ENCODE measurements at places on chromosomes 2 and 18.

GRCh38 chr18:47513614-47514013, 262.2 kb upstream of the SKOR2 start:
- DNase-seq = no peak

DNA sequence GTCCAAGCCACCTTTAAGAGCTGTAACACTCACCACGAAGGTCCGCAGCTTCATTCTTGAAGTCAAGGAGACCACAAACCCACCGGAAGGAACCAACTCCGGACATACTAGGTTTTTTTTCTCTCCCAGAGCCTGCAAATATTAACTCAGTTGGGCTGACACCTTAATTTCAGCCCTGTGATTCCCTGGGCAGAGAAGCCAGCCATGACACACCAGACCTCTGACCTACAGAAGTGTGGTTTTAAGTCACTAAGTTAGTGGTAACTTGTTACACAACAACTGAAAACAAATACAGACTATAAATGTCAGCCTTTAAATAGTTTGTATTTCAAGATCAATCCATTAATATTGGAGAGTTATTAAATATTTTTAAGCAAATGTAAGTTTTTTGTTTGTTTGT, 855.1 kb downstream of the TMEM182 start:
- no peak for DNase-seq

DNA sequence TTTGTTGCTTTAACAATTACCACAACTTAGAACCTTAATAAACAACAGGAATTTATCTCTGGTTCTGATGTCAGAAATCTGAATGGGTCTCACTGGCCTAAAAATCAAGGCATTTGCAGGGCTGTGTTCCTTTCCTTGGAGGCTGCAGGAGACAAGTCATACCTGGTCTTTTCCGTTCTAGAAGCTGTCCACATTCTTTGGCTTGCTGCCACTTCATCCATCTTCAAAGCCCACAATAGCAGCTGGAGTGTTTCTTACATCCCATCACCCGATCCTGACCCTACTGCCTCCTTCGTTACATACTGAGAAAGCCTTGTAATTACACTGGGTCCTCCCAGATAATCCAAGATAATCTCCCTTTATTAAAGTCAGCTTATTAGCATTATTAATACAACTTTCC, 18.1 kb downstream of the NETO1 start:
- DNase-seq = no peak

- DNase-seq = no peak
Observed at GRCh38 chr18:48821251-48821590, 129.5 kb downstream of the SMAD7 start.

GRCh38 chr2:5938566-5938896, 246.3 kb downstream of the SOX11 start:
- DNase-seq = no peak

GRCh38 chr2:95056044-95056443, 30.5 kb downstream of the MAL start:
- no peak for DNase-seq

GRCh38 chr2:125471963-125472362, 1184.0 kb upstream of the GYPC start:
- no peak for DNase-seq

DNA sequence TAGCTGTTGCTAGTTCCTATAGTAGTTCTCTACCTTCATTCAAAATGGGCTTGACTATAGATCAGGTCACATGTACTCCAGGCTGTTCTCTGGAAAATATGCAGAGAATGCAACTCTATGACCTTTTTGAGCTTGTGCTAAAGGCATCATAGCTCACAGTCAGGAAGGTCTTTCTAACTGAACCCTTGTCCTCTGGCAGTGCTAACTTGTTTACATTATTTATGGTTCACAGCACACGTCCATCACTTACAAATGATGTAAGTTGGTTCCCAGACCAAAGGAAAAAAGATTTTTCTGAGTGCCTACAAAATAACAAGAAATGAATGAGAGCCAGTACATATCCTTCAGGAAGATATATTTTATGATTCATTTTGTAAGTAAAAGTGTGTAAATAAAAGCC, 236.1 kb downstream of the GCA start:
- no peak for DNase-seq

GRCh38 chr2:219496825-219497494, 1.7 kb upstream of the GMPPA start:
- DNase-seq = no peak

DNA sequence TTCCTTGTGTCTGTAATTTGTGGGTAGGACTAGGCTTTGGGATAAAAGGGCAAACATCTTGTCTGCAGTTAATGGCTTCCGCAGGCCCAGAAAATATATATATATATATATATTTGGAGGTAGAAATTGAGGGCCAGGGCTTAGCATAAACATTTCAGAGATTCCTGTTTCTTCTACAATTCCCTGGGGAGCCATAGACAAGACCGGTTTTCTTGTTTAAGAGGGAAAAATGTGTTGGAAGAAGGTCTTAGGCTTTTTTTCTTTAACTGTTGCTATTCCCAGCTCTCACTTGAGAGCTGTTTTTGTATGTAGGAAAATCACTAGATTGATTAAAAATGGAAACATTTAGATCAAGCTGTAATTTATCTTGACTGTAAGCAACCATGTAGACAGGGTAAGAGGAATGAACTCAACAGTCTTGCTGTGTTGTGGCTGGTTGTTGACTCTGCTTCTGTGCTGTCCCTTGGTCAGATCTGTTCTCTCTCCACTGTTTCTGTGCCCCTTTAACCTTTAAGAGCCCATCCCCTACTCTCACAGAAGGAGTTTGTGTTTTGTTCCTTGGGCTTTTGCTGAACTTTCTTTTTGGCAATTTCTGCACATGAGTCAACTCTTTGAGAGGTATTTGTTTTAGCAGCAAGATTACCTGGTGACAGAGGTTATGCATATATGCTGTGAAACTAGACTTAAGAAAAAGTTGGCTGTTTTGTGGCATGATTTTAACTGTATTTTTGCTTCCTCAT, 58.3 kb downstream of the EFEMP1 start:
- no peak for DNase-seq

DNA sequence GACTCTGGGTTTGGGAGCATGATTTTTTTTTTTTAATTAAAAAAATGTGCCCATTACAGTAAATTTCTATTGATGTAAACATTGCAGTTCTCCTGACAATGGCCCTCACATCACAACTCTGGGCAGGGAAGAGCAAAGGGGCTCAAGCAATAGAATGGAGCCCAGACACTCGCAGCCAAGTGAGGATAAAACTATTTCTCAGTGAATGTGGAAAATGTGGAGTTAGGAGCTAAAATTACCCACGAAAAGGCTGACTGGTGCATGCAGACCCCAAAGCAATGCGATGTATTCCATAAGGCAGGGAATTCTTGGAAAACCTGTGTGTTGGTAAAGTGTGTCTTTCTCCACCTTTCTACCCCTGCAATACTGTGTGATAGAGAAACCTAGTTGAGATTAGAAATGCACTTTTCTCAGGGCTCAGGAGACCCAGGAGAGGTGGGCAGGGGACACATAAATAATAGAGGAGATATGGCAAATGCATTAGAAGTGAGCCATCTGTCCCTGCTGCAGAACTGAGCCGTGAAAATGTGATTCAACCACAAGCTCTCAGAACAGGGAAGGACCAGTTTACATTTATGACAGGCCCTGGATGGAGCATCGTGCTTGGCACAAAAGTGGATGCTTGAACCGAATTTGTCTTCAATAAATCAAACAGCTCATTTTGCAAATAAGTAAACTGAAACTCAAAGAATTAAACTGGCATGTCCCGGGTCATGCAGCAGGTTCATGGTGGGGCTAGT, 100.1 kb downstream of the MYCN start:
- no peak for DNase-seq

- no peak for DNase-seq
Observed at GRCh38 chr2:129909651-129910418, 69.6 kb upstream of the RAB6C start.

- peak; percentile 39 for DNase-seq
Observed at GRCh38 chr2:117470311-117471095, 344.0 kb upstream of the DDX18 start.

DNA sequence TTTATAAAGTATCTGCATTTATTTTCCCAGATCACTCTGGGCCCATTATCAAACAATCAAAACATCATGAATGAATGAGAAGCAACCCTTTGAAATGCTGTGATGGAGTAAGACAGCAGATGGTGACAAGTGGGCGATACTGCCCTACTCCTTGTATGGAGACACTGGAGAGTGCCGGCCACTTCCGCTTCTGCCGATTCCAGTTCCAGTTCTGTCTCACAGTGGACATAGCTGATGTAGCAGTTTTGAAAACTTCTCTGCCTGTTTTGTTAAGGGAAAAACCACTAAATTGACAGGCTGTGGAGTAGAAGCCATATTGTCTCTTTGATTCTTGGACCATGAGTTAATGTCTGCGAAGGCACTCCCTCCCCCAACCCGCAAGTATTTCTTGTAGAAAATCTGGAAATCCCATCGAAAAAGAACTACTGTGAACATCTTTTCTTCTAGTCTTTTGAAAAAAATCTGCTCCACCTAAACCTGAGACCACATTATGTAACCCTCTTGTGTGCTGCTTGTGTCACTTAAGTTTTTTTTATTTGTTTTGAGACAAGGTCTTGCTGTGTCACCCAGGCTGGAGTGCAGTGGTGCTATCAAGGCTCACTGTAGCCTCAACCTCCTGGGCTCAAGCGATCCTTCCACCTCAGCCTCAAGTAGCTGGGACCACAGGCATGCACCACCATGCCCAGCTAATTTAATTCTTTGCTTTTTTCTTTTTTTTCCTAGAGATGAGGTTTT, 133.5 kb downstream of the TANC1 start:
- DNase-seq = no peak

GRCh38 chr2:100200985-100201384, 58.6 kb upstream of the AFF3 start:
- DNase-seq = no peak

GRCh38 chr2:124837496-124837895, 812.4 kb downstream of the CNTNAP5 start:
- DNase-seq = no peak

DNA sequence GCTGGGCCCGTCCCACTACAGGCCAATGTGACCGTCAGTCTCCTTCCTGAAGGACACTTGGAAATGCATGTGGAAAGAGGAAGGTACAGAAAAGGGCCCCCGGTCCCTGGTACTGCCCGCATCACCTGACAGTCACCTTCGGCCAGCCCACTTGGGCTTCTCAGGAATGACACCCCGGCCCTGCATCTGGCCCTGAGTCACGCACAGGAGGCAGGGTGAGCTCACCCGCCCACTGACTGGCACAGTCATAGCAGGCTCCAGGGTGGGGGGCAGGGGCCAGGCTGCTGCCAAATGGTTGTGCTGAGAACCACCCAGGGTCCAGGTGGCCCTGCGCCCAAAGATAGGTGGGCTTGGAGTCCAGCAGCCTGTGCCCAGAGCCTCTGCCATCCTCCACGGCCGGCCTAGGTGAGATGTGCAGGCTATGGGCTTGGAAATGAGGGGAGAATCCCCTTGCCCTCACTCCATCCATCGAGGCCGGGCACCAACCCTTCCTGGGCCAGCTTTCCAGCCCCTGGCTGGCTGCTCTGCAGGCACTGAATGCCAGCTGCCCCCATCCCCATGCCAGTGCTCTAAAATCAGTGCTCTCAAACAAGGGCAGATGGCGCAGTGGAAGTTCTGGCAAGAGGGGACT, 14.1 kb downstream of the EMX1 start:
- no peak for DNase-seq

GRCh38 chr2:187614756-187615155, 60.5 kb upstream of the TFPI start:
- DNase-seq = no peak

- DNase-seq = no peak
Observed at GRCh38 chr18:9150121-9150520, 13.5 kb downstream of the ANKRD12 start.

- DNase-seq = no peak
Observed at GRCh38 chr2:74865770-74866674, 32.1 kb downstream of the HK2 start.

DNA sequence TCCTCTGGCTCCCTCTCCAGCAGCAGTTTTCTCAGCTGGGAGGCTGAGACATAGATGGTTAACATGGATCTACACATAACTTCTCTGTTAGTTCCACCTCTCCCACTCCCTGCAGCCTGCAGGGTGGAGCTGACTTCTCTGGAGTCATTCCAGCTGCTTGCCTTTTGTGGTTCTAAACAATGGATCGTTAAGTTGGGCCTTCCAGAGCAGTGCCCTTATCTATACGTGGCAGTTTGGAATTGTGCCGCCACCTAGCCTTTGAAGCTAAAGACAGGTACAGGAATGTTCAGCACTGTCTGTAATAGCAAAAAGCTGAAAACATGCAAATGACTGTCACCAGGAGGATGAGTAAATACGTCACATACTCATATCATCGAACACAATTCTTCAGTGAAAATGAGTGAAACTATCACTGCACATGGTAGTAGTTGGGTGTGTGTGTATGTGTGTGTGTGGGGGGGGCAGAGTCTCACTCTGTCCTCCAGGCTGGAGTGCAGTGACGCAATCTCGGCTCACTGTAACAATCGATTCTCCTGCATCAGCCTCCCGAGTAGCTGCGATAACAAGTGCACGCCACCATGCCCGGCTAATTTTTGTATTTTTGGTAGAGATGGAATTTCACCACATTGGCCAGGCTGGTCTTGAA, 50.3 kb downstream of the SH2D6 start:
- no peak for DNase-seq

DNA sequence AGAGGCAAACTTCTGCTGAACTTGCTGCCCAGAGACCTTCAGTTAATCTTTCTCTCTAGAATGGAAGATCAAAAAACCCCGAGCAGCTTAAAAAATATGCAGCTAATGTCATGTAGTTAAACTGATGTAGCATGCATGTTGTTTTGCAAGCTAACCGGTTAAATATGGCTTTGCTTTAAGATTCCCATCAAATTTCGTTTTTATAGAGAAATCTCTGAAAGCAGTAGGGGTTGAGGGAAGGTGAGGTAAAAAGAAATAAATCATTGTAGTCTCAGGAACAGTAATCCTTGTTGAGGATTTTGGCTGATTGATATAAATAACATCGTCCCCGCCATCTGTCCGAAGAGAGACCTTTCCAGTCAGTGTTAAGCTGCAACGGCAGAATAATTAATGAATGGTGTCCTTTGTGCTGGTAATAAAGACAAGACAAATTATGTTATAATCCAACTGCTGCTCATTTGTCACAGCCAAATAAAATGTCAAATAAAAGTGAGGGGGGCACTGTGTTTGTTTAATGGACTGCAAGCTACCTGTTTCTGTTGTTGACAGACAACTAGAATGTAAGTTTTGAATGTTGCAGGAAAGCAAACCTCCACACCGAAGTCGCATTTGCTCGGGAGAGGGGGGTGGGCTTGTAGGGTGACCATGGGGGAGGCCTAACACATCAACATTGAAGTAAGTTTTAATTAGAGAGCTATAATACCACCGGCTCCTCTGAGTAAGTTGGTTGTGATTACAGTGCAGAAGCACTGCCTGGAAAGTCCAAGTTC, 555.5 kb downstream of the ARHGAP15 start:
- no peak for DNase-seq

GRCh38 chr2:236915186-236915585, 170.5 kb upstream of the COPS8 start:
- DNase-seq = no peak

- no peak for DNase-seq
Observed at GRCh38 chr2:185137700-185138099, 539.4 kb downstream of the ZNF804A start.

DNA sequence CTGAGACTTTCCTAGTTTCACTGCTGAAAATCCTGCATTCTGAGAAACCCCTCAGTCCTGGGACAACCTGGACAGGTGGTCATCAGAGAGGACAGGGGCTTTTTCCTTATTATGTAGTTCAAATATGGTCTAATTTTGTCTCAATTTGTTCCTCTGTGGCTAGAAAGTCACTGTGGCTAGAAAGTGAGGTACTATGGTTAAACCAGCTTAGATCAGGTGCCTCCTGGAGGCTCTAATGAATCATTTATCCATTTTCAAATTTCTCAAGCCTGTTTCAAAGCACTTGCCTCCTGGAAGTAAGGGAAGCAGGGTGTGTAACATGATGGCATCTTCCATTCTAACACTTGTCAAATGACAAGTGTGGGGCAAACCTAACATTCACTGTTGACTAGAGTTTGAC, 326.8 kb downstream of the PIK3C3 start:
- DNase-seq = no peak

All from activated CD4-positive, alpha-beta T cell treated with anti-CD3 and anti-CD28 coated beads, Interleukin-2, amount 50 U/mL, for 16 hours (primary cell).